Testis (tissue), 5 donors: ENCODE measurements at places on chromosomes 13 and 19. TPM values are rescaled to one million over a fixed set of nuclear protein-coding genes. Genes with fewer than 3 reads are reported as not detected.

Gene ZNF526
- polyA plus RNA-seq: 10.1 TPM

Gene PSG1
- polyA plus RNA-seq: not detected

Gene ZNF793
- 7.3 TPM for polyA plus RNA-seq

Gene OR7C1
- 4.2 TPM for polyA plus RNA-seq

Gene ZBTB32
- 125 TPM for polyA plus RNA-seq

Gene TLE6
- 8.1 TPM for polyA plus RNA-seq

Gene ZNF845
- 2.1 TPM for polyA plus RNA-seq

Gene ZNF208
- 11.8 TPM for polyA plus RNA-seq

Gene ANKRD24
- polyA plus RNA-seq: 16.5 TPM

Gene THOP1
- polyA plus RNA-seq: 166 TPM

Gene BRME1
- 17.8 TPM for polyA plus RNA-seq

Gene HSH2D
- 1.6 TPM for polyA plus RNA-seq

Gene BST2
- polyA plus RNA-seq: 71.4 TPM

Gene GRWD1
- polyA plus RNA-seq: 17.8 TPM

Gene MBD3L3
- not detected for polyA plus RNA-seq

Gene CBY2
- polyA plus RNA-seq: 34.3 TPM

Gene ERFL
- polyA plus RNA-seq: 0.78 TPM

Gene ONECUT3
- 0.13 TPM for polyA plus RNA-seq

Gene ZNF681
- 1.1 TPM for polyA plus RNA-seq

Gene PDX1
- not detected for polyA plus RNA-seq

Gene C19orf33
- polyA plus RNA-seq: 7.9 TPM

Gene GARIN5A
- 126 TPM for polyA plus RNA-seq

Gene PALM
- polyA plus RNA-seq: 46.4 TPM

Gene NUFIP1
- 7.9 TPM for polyA plus RNA-seq

Gene KIR3DL2
- polyA plus RNA-seq: not detected

Gene TEX29
- polyA plus RNA-seq: 48.9 TPM

Gene PSG2
- not detected for polyA plus RNA-seq

Gene KIR2DL3
- not detected for polyA plus RNA-seq

Gene ZNF98
- polyA plus RNA-seq: 7.7 TPM

Gene CYP2F1
- polyA plus RNA-seq: 4.1 TPM

Gene ANKRD27
- 34.6 TPM for polyA plus RNA-seq
